ENCODE measurements at places on chromosomes 2 and 18.

DNA sequence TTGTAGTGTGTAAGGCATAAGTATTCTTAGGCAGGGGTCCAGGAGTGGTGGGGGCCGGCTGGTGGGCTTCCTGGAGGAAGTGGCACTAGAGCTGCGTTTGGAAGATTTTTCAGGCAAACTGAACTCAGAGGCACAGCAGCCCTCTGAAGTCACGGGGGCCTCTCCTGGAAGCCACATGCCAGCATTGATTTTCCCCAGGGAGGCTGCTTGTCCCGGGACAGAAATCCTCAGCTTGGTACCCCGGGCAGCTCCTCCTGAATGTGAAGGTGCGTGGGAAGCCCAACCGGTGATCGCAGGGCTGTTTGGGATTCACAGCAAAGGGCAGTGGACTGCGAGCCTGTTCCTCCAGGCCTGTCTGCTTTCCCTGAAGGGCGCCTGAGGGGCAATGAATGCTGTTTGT is 1.6 kb upstream of the PDIA6 start:
- DNase-seq, result no peak

- DNase-seq, result no peak
These were observed 1.9 kb downstream of the DOK6 start for GRCh38 chr18:69402533-69402989.

DNA sequence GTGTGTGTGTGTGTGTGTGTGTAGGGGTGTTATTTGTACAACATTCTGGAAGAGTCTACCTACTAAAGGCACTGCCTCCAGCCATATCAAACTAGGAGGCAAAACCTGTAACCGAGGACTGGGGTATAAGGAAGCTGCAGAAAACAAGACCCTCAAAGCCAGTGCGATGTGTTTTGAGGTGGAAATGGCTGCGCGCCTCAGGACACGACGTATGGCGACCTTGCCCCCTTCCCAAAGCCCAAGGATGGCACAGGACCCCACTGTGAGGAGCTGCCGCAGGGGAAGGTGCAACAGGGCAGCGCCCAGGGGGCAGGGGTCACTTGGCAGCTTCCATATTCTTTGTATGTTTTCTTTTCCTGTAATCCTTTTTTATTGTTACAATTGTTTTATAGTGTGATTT is 59.8 kb downstream of the CENPO start:
- DNase-seq, result no peak

- no peak for DNase-seq
These were observed 137.4 kb upstream of the ETAA1 start for GRCh38 chr2:67259556-67260342.

- DNase-seq, result no peak
These were observed 533.7 kb downstream of the TDRD15 start for GRCh38 chr2:21657445-21657844.

GRCh38 chr2:219559156-219559915 is 12.0 kb downstream of the OBSL1 start:
- no peak for DNase-seq

GRCh38 chr2:21820271-21820670 is 696.5 kb downstream of the TDRD15 start:
- DNase-seq, result no peak

DNA sequence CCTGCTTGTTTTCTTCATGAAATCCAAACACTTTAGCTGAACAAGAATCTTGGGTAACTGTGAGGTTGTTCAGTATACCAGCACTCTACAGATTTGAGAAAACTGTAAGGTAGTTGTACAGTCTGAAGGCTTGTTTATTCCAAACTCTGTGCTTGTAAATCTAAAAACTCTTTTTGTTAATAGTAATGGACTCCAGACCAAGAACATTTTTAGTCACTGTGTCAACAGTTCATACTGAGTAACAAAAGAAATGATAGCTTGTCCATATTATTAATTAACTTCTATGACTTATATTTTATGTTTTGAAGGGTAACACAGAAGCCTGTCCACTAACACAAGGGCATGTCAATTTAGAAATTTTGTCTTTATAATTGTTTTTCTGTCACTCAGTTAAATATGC is 72.2 kb upstream of the KYNU start:
- DNase-seq, result no peak

GRCh38 chr2:150274108-150274507 is 213.4 kb downstream of the RND3 start:
- DNase-seq, result no peak

DNA sequence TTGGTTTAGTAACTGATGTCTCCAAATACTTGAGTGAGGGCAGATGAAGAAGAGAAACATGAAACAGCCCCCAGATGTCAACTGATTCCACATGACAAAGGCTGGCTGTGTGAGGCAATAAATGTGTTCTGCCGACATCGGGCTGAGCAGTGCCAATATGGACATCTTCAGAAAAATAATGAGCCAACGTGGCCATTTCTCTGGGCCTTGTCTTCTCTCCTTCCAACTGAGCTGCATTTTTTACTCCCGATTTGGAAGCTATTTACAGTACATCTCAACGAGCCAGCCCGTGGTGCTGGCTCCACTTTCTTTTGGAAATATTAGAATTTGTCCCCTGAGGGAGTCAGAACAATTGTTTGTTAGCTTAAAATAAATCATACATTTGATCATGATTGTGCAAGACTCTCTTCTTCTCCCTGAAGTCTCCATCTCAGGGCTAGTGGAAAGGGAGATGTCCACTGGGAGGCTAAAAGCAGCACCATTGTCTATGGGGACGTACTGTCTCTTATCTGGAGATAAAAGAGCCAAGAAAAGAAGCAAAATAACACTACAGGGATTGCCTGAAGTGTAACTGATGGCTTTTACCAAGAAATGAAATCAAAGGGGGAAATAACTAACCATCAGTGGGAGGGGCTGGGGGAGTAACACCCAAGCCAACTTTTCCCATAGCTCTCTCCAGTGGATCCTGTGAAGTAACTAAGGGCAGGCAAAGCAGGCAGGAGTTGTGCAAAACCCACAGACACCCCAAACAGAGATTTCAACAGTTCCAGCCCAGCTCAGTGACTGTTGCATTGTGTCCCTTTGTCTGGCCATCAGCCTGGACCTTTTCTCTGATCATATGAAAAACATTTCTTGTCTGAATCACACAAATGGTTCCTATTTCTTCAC is 114.8 kb downstream of the RDH14 start:
- DNase-seq, result no peak

GRCh38 chr2:71544919-71545571 is 91.7 kb downstream of the DYSF start:
- DNase-seq, result no peak

DNA sequence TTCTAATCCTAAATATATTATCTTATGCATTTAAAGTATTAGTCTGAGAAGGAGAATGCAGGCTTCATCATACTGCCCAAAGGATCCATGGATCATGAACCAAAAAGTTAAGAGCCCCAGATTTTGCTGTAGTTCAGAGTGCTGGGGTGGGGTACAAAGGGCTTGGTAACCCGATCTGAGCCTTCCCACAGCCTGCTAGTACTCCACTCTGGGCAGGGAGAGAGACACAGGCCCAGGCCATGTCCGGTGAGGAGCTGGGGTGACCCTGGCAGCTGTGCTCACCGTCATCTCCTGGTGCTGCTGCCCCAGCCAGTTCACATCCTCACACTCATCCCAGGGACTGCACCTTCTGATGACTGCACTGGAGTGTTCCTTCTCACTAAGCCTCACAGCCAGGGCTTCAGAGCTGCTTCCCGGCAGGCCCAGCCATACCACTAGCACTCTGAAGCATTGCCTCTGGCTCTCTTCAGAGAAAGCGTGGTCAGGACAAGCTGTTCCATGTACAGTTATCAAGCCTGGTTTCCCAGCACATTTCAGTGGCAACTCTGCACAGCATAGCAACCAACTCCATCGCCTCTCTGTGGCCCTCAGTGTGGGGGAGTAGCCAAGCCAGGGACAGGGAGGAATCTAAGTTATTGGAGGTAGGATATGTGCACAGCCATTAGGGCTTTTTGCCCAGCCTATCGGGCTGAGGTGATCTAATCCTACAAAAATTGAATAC is 189.0 kb upstream of the CTAGE1 start:
- DNase-seq, result no peak

DNA sequence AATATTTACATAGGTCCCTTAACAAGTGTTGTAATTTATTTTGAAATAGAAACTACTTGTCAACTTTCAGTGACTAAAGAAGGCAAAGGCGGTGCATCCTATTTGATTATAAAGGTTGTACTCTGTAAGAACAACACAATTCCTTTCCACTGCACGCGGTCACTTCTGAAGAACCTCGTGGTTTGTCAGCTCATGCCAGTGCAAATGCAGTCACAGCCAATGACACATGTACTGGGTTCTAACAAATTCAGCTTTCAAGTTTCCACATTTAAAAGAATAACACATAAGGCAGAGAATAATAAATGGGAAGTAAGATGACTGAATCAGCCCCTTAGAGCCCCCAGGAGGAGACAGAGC is 39.7 kb downstream of the CYB5A start:
- DNase-seq, result no peak

DNA sequence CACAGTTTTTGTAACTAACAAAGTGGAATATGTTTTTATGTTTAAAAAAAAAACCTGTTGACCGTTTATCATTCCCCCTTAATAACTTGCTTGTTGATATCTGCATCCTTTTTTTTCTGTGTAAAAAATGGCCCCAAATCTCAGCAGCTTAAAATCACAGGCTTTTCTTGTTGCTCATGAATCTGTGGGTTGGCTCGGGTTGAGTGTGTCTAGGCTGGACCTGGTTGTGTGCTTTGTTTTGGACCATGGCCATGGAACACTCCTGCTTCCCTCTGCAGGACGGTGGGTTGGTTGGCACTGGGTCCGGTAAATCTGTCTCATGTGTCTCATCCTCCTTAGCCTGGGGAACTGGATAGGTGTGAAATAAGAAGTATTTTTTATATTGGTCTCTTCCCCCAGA is 139.0 kb upstream of the LINC00305 start:
- DNase-seq, result no peak

DNA sequence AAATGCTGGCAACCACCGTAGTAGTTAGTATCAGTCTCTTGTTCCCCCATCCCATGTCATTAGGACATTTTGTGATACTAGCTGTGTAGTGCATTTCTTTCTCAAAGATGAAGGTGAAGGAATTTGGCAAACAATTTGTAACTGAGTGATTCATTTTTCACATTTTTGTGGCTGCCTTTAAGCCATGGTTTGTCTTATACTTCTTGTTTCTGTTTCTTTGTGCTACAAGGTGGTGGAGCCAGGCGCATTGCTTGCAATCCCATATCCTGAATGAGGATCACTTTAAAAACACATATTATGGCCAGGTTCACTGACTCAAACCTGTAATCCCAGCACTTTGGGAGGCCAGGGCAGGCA is 40.6 kb downstream of the GPD2 start:
- no peak for DNase-seq

- DNase-seq, result no peak
These were observed 378.9 kb downstream of the NBAS start for GRCh38 chr2:15182275-15182674.

DNA sequence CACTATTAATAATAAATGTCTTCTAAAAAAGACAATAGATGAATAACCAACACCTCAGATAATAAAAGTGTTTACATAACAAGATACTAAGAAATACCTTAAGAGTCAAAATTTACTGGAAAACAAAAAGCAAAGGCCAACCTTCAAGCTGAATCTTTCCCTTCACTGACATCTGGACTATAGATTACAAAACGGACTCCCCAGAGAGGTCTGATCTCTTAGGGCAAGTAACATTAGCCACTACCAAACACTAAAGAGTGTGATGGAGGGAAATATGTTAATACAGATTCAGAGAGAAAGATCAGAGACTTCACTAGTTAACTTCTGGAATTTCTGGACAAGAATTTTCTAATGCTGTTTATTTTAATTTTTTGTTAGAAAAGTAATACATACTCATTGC is 13.9 kb downstream of the CLASP1 start:
- no peak for DNase-seq

- no peak for DNase-seq
These were observed 9.9 kb upstream of the FOSL2 start for GRCh38 chr2:28382755-28383154.

GRCh38 chr2:176501617-176502016 is 232.4 kb downstream of the MTX2 start:
- DNase-seq, result no peak

Data from CD4-positive, alpha-beta T cell treated with Interleukin-17A for 4 hours (primary cell).